NCI-H1417 treated with DMSO at 0.1 percent for 48 hours (cell line): ENCODE measurements at places on chromosomes 16 and 17.

DNA sequence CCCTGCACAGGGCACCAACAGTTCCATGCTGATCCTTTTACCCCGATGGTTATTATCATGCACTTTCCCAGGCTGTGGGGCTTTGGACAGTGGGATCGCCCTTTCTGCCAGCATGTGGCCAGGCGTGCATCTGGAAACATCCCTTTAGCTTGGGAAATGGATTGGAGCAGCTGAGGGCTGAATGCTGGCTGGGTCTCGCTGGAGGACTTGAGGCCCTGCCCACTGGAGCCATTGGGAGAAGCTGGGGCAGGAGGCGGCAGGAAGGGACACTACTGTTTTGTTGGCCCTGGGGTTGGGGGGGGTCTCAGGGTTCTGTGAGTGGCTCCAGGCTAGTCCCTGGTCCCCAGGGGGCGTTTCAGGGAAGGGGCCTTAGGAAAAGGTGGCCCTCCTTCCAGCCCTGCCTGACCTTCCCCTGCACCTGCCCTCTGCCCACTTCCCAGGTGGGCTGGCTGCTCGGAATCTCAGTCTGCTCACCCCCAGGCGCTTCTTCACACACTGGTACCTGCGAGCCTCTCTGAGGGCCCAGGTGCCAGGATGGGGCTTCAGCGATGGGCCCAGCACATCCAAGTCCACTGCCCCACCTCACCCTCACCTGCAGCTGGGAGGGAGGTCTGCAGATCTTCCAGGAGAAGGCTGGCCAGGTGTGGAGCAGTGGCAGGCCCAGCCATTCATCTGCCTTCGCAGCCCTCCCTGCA, 1.6 kb upstream of the ADGRG3 start:
- DNase-seq: no peak

DNA sequence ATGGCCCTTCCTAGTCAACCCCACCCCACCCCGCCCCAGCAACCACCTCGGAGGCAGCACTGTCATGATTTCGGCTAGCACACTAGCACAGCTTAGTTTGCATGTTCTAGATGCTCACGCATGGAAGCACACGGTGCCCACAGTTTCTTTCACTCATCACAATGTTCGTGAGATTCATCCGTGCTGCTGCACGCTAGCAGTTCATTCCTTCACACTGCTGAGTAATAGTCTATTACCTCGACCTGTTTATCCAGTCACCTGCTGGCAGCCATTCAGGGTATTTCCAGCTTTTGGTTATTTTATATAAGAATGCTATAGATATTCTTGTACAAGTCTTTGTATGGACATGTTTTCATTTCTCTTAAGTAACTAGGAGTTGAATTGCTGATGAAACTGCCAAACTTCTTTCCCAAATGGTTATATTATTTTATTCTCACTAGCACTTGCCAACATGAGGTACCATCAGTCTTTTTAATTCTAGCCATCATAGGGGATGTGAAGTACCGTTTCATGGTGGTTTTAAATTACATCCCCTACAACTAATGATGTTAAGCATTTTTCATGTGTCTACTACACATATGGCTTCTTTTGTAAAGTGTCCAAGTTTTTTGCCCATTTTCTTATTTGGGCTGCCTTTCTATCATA, 75.7 kb downstream of the CYTH1 start:
- DNase-seq: no peak

DNA sequence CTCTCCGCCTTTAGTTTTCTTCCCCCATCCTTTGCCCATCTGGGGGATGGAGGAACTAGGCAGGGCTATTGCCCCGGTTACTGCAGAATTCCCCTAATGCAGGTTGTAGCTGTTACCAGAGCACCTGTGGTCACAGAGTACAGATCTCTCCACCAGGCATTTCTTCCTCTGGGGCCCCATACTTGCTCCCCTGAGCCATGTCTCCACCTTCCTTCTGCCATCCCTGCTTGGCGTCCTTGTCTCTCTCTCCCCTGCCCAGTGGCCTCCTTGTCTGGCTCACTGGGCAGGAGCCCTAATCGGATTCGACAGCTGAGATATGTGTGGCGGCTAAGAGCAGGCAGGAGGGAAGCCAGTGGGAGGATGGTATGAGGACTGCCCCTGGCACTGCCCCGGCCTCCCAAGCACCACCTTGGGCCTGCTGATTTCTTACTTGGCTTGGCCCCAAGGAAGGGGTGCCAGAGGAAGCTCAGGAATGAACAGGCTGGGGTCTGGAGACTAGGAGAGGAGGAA, 2.0 kb downstream of the RARA start:
- no peak for DNase-seq

GRCh38 chr16:79863128-79864031, 262.8 kb upstream of the MAF start:
- DNase-seq: no peak

DNA sequence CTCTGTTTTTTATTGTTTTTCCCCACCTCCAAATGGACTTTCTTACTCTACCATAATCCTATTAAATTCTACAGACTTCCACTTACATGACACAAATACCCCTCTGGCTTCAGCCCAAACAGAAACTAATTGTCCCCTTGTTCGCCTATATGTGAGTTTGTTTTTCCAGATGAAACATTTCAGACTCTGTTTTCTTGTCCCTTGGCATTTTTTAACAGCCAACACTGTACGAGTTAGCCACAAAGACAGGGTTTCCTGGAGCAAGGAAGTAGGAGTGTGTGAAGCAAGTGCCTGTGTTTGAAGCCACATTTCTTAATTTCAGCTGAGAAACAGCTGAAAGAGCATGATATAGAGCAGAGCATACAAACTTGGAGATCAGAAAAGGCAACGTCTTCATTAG, 382.2 kb upstream of the CDH5 start:
- DNase-seq: no peak

GRCh38 chr17:65048441-65048840, 8.1 kb downstream of the GNA13 start:
- DNase-seq: no peak

DNA sequence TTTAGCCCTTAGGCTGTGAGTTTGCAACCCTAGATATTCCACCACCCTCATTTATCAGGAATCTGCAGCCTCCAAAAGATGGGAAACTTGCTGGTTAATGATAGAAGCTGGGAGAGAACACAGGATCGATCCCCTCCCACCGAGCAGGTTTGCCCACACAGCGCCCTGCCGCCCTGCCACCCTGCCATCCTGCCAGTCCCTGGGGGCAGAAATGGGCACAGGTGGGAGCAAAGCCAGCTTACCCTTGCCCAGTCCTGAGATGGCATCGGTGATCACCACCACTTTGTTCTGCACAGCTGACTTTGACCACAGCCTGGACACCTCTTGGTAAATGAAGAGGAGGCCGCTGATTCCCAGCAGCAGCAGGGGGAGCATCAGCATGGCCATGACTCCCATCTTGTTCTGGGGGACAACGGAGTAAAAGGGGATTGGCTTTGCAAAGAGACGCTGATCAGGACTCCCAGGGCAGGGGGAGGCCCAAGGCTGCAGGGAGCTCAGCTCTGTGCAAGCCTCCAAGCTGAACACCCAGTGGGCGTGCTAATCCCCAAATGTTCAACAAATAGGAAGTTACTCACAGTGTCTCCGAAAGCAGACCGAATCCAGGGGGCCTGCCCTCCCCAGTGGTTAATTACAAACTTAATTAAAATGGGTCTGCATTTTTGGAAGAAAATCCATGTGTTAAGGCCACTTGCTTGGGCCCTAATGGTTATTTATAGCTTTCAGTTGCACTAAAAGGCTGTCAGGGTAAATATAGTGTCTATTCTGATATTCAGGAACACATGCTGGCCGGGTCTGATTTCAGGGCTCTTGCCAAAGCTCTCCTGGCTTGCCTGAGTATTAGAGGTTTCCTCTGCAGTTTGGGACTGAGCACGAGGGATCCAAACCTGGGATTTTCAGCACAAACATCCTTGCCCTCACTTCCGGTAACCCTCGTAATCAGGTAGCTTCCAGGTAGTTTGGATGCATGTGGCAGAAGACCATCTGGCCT, at the start of gene DHRS7C:
DHRS7C (minus strand) TSS at position 704 of the 988 bp plus-strand sequence; CDS start at position 396, 308 bp downstream.
- no peak for DNase-seq

- no peak for DNase-seq
Measured at GRCh38 chr16:13401641-13402040, 500.2 kb downstream of the SHISA9 start.

DNA sequence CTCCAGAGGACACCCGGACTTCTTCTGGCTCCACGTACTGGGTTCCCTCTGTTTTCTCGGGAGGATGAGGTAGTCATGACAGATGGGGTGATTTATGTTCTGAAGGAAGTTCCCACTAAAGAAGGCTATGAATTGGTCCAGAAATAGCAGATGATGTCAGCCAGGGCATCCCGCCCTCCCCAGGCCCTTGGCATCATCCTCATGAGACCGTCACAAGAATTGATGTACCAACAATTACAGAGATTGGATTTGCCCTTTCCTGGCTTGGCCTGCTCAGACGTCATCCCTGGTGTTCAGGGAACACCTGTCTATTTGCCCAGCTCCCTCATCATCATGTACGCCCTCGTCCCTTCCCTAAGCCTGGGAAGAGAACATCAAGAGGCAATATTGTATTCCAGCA, 102.8 kb upstream of the CCL1 start:
- no peak for DNase-seq

- DNase-seq: no peak
Measured at GRCh38 chr17:56834380-56835263, 671 bp downstream of the DGKE start.

GRCh38 chr17:46100590-46100989, 92.6 kb downstream of the KANSL1 start:
- DNase-seq: no peak
